Kidney tubule cell (primary cell): ENCODE measurements at places on chromosomes 11 and 22.

- DNase-seq, result no peak
Measured at GRCh38 chr22:46061501-46062231, 84.7 kb upstream of the WNT7B start.

GRCh38 chr11:129354691-129355090, 21.0 kb upstream of the BARX2 start:
- DNase-seq, result no peak

- no peak for DNase-seq
Measured at GRCh38 chr22:11598492-11599440, 3929.2 kb upstream of the OR11H1 start.

- peak; percentile 65 for DNase-seq
Measured at GRCh38 chr11:6604081-6604626, 580 bp downstream of the ILK start.

DNA sequence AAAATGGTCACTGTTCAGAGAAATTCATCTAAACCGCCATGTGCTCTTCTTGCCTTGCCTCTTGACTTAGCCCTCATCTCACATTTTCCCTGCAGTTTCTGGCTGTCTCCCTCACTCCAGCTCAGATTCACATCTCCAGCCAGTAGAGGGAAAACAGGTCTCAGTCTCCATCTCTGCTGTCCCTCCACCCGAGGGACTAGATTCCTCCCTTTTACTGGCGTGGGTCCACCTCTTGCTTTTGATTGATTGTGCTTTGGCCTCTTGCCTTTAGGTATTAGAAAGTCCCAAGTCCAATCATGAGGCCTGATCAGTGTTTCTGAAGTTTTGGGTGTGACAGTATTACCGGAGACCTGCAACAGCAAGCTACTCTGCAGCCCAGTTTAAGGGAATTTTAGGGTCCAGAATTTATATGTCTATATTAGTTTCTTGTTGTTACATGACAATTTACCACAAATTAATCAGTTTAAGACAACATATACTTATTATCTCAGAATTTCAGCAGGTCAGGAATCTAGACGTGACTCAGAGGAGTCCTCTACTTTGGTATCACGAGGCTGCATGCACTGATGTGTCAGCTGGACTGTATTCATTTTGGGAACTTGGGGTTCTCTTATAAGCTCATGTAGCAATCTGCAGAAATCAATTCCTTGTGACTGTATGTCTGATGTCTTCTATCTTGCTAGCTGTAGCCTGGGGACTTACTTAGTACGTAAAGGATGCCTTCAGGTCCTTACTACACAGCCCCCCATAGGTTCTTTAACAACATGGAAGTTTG, 805.2 kb upstream of the CCDC90B start:
- no peak for DNase-seq

DNA sequence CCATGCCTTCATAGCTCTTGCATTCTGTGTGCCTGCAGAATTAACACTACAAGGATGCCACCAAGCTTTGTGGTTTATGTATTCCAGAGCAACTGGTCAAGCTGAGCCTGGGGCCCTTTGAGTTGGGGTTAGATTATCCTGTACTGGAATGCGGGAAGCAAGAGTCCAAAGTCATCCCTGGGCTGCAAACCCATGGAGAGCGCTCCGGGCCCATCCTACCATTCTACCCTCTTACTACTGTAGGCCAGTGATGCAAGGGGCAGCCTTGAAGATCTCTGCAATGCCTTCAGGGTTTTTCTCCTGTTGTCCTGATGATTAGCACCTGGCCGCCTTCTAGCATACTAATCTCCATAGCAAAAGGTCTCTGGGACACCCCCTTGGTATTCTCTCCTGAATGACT, 51.3 kb downstream of the TUG1 start:
- DNase-seq, result no peak

DNA sequence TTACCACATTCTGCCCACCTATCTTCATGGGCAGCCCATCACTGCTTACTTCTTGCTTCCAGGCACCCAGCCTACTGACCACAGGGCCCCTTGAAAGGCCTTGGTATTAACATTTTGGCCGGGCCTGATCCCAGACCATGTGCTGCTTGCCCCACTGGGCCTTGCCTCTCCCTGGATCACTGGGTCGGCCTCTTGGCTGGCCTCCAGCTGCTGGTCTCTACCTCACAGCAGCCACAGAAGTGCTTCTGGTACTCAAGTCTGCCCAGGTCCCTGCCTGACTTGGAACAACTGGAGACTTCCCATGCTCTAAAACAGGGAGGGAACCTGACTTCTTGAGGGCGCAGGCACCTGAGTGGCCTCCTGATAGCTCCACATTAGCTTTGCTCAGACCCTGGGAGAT, 63.6 kb downstream of the THAP12 start:
- no peak for DNase-seq

GRCh38 chr22:20904980-20905355, 12.2 kb upstream of the CRKL start:
- no peak for DNase-seq

GRCh38 chr11:1771700-1772099, 8.0 kb upstream of the CTSD start:
- peak; percentile 12 for DNase-seq

DNA sequence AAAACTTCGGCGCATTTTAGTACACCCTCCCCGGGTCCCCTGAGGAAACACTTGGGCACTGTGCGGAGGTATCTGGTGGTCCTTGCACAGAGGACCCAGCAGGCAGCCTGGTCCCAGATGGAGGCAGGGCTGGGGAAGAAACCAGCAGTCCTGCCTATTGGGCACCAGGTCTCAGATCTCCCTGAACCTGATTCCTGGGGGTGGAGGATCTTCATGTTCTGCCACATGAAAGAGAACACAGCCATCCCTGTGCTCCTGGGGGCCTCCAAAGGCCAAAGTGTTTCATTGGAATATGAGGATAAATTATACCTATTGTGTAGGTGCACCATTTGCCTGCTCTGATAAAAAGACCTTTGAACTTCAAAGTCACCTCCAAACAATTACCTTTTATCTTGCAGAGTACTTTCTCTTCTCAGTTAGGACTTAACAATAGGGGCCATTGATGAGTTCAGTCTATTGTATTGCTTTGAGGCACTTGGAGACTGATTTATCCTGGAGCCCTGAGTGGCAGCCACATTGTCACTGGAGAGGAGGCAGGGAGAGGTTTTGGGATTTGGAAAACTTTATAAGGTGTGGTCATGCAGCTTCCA, 1.8 kb downstream of the RCN1 start:
- DNase-seq, result no peak

DNA sequence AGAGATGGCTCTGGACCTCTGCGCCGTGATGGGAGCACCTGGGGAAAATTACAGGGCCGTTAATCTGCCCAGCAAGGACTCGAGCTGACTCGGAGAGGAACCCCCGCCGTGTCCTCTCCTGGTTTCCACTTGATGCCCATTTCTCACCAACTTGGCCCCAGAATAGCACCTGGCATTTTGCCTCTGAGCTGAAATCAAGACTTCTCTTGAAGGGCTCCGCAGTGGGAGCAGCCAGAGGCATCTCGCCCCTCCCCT, 19.0 kb upstream of the CABP7 start:
- no peak for DNase-seq

DNA sequence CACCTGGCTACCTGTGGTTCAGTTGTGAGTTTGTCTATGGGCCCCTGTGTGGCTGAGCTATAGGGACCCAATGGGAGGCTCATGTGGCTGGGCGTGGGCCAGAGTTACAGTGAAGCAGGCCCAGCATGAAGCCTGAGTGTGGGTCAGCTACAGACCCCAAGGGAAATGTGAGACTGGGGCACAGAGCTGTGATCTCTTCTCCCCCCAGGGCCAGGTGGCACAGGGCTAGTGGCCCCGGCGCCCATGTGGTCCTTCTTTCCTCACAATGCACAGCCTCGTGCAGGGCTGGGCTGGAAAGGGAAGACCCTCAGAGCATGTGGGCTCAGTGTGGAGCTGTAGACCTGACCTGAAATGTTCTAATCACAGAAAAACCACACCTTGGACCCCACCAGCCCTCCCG, 71.6 kb upstream of the NECTIN1 start:
- no peak for DNase-seq

DNA sequence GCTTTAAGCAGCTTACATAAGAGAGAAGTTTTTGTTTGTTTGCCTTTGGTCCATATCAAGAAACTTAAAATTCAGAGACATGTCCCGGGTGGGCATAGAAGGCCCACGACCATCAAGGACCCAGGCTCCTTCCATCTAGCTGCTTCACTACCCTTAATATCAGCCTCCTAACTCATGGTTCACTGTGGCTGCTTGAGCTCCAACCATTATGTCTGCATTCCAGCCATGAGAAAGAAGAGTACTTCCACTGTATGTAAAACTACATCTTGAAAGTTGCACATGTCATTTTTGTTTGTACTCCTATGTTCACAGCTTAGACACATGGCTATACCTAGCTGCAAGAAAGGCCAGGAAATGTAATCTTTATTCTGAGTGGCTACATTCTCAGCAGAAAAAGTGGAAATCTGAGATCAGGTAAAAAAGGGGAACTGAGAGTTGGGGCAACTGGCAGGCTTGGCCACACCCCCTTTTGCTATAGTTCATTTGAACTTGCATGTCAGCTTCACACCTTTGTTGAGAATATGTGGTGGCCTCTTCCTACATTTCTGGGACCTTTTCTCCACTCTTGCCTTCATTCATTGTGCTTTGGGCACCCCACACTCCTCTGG, 81.3 kb upstream of the TP53I11 start:
- DNase-seq, result no peak

DNA sequence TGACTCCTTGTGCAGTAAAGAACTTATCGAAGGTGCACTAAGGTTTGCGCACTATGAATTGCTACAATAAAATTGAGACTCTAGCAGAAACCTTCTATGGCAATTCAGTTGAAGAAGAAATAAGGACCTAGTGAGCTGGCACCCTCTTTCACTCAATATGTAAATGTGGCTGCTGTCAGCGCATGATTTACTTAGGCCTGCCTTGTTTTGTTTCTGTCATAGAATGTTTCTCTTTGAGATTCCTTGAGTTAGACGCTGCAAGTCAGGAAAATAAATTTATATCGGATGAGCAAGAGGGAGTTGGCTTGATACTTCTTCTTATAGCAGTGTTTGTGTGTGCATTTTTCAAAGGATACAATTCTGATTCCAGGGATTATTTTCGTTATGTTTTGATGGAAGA, 322.1 kb downstream of the BLID start:
- DNase-seq, result no peak

DNA sequence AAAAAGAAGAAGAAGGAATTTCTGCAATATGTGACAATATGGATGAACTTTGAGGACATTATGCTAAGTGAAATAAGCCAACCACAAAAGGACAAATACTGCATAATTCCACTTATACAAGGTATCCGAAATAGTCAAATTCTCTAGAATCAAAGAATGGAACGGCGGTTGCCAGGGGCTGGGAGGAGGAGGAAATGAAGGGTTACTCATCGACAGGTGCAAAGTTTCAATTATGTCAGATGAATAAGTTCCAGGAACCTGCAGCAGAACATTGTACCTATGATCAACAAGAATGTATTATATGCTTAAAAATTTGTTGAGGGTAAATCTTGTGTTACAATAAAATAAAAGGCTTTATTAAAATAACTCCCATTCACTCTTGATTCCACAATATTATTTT, 49.0 kb downstream of the SC5D start:
- peak; percentile 72 for DNase-seq

- DNase-seq, result no peak
Measured at GRCh38 chr11:121761186-121761585, 308.4 kb upstream of the SORL1-AS1 start.

- DNase-seq, result peak; percentile 92
Measured at GRCh38 chr11:11396301-11397035, 43.4 kb upstream of the CSNK2A3 start.

- peak; percentile 82 for DNase-seq
Measured at GRCh38 chr22:37681556-37682049, 4.5 kb upstream of the NOL12 start.

GRCh38 chr11:23398052-23398451, 537.8 kb upstream of the CCDC179 start:
- no peak for DNase-seq

- DNase-seq, result no peak
Measured at GRCh38 chr11:14768526-14769188, 123.4 kb downstream of the CYP2R1 start.

GRCh38 chr11:88208745-88209144, 33.5 kb upstream of the RAB38 start:
- no peak for DNase-seq

- DNase-seq, result peak; percentile 85
Measured at GRCh38 chr11:28146123-28146751, 38.0 kb downstream of the METTL15 start.

DNA sequence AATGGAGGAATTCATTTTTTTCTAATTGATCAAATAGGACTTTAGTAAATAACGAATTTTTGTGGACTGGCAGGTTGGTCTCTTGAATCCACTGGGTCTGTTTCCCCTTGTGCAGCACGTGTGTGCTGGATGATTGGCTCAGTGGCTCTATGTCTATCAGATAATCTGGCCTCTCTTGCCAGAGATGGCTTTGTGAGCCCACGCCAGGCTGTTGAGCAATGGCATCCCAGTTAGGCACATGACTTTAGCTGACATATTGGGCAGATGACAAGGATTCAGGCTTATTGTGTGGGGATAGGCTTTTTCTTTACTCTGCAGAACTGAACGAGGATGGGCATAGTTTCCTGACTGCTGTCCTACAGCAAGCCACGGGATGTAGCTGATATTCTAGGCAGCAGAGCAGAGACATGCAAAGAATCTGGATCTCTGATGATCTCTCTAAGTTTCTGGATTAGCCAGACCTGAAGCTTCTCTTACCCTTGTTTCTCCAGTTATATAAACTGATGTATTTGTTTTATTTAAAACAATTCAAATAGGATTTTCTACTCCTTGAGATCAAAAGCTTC, 144.9 kb downstream of the ARHGAP42 start:
- DNase-seq, result no peak

- DNase-seq, result no peak
Measured at GRCh38 chr11:65852508-65853245, 5.3 kb downstream of the CFL1 start.

- DNase-seq, result no peak
Measured at GRCh38 chr11:128047026-128047425, 540.3 kb downstream of the ETS1 start.

GRCh38 chr22:35369996-35370395, 10.9 kb upstream of the HMOX1 start:
- DNase-seq, result no peak

- no peak for DNase-seq
Measured at GRCh38 chr22:43555561-43556515, 144.0 kb downstream of the MPPED1 start.

- DNase-seq, result no peak
Measured at GRCh38 chr11:120899720-120900119, 124.2 kb upstream of the TBCEL start.

DNA sequence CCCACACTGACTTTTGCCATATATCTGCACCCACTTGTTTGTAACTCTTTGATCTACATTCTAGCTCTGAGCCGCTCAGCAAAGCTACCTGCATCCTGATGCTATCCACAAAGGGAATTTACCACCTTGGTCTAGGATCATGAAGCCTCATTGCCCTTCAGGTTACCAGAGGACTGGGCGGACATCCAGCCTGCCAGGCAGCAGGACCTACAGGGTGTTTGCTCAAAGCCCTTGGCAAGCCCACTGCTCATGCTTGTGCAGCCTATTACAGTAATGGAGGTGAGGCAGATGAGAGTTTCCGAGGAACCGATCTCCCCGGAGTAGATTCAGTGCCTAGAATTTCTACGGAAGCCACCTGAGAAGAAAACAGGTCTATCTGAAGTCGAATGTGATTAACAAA, 417.2 kb downstream of the OPCML start:
- no peak for DNase-seq

GRCh38 chr11:84247926-84248325, 961.8 kb upstream of the CCDC90B start:
- peak; percentile 28 for DNase-seq
